RKO (cell line): ENCODE measurements at places on chromosomes 6 and 20.

GRCh38 chr20:56988446-56988845 is 278.0 kb downstream of the BMP7 start:
- DNase-seq: no peak

DNA sequence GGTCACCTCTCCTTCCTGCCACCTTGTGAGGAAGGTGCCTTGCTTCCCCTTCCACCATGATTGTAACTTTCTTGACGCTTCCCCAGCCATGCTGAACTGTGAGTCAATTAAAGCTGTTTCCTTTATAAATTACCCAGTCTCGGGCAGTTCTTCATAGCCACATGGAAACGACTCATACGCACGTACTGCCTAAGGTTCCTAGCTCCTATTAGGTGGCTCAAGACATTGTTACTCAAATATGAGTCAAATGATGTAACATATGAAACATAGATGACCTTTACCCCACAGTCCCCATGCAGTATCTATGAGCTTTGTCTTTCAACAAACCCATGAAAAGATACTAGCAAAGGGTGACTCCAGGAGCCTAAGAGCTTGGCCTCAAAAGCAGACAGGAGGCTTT is 98.3 kb downstream of the SIM1 start:
- peak; percentile 86 for DNase-seq

DNA sequence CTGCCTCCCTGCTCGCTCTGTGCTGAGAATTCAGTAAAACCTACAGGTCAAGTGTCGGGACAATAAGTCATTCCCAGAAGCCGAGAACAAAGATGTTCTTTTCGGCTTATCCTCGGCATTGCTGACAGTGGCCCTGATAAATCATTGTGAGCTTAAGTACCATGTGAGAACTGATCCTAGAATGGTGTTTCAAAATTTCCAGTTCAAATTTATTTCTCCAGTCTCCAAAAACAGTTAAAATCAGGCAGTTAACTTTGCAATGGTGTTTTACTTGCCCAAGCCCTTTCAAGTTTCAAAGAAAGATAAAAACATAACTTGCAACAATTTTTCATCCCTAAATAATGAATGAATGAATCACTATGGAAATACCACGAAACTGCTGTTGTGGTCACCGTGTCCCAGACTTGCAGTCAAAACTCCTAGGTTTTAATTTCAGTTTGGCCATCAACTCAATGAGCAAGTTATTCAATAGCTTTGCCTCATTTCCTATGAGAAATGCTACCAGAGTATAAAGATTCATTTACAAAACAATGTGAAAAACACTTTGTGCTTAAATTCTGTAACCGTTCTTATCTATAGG is 4.3 kb downstream of the ATP5F1E start:
- peak; percentile 23 for DNase-seq

GRCh38 chr6:83974409-83975050 is 59.0 kb upstream of the MRAP2 start:
- DNase-seq: no peak

DNA sequence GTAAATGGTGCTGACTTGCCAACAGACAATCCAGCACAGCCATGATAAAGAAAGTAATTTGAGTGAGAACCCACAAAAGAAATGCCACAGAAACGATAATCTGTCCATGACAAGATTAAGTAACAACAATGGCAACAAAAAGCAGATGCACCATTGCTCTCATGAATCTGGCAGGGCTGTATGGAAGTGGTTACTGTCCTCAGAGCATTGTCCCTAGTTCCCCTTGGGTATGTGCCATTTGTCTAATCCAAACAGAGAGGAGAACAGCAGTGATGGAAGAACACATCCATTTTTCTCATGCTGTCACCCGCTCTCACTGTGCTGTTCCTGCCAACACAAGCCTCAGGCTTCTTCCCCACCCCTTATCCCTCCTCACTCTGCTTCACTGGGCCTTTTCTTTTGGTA is 65.8 kb downstream of the REV3L start:
- no peak for DNase-seq
